CD14-positive monocyte (primary cell): ENCODE measurements at places on chromosomes 16 and 17. TPM values are rescaled to one million over a fixed set of nuclear protein-coding genes. Genes with fewer than 3 reads are reported as not detected.
A peak's percentile ranks its signal among the peaks of the same experiment; 100 is the strongest.

DNA sequence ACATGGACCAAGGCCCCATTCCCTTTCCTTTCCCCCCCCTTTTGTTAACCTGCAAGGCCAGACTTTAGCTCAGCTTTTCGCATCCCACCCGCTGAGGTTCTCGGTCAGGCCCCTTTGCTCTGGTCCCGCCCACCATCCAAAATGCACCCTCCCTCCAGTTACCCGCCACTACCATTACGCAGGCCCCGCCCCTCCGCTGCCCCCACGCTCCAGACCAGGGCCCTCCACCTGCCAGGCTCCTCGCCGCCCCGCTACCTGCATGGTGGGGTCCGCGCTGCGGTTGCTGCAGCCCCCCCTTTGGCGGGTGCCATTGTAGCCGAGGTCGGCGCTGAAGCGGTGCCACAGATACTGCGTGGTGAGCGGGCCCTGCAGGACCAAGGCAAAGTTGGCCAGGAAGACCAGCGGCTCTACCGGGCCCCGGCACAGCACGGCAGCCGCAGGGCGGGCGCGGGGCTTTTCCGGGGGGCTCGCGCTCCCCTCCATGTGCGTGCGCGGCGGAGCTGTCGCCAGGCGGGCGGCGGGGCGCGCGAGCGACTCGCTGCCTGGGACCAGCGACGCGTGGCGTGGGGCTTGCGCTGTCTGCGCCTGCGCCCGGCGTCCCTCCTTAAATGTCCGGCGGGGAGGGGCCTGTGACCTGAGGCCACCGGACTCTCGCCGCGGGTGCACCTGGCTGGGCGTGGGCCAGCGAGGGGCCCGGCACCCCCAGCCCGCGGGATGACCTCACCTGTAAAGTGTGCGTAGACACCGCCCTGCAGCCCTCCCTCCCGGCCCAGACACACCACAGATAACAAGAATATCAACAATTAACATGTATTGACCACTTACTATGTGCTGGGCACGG lies at the start of gene SLC46A1:
Gene SLC46A1, minus strand, starts transcription at position 581 of the 841 bp plus-strand sequence. Its CDS starts 98 bp downstream, at position 483.
- H3K27ac ChIP-seq = no peak within 1 kb of the TSS
- H3K4me3 ChIP-seq = peak within 1 kb of the TSS; percentile 45
- peaks cover 35% of the 10 kb centered on the region for H3K4me1 ChIP-seq
- DNase-seq = peak; percentile 27

- no peaks in the 10 kb centered on the region for H3K27me3 ChIP-seq
- peaks cover 4% of the 10 kb centered on the region for H3K4me1 ChIP-seq
- no peaks in the 10 kb centered on the region for H3K36me3 ChIP-seq
- DNase-seq = no peak
Measured at GRCh38 chr16:1099189-1100083, 3.4 kb upstream of the C1QTNF8 start.

DNA sequence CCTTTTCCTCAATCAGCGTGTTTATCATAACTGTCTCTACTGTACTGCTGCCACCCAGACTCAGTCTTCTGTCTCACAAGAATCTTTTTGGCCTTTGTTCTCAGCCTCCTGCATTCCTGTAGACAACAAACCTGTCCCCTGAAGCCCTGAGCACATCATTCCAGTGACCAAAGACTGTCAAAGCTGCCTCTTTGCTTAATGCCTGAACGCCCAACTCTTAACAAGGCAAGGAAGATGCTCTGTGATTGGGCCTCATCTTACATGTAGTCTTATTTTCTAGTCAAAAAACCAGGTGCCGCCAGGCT lies 29.3 kb upstream of the AQP8 start:
- H3K27me3 ChIP-seq = no peaks in the 10 kb centered on the region
- no peaks in the 10 kb centered on the region for H3K36me3 ChIP-seq
- no peak overlapping the region for H3K4me3 ChIP-seq

The OTOP3 gene
- polyA plus RNA-seq = not detected
